ENCODE measurements at places on chromosomes 4 and X.

DNA sequence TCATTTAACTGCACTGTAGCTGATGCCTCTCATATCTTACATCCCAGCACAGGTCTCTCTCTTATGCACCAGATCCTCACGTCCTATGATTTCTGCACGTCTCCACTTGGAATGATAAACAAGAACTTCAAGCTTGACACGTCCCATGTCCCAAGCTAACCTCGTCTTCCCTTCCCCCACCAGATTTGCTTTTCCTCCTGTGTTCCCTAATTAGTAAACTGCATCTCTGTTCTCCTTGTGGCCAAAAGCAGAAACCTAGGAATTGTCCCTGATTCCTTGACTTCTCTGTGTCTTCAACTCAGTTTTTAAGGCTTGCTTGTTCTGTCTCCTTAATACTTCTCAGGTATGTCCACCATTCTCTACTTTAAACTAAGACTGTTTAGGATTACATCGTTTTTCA is 171.9 kb downstream of the BMPR1B start:
- no peak for DNase-seq

DNA sequence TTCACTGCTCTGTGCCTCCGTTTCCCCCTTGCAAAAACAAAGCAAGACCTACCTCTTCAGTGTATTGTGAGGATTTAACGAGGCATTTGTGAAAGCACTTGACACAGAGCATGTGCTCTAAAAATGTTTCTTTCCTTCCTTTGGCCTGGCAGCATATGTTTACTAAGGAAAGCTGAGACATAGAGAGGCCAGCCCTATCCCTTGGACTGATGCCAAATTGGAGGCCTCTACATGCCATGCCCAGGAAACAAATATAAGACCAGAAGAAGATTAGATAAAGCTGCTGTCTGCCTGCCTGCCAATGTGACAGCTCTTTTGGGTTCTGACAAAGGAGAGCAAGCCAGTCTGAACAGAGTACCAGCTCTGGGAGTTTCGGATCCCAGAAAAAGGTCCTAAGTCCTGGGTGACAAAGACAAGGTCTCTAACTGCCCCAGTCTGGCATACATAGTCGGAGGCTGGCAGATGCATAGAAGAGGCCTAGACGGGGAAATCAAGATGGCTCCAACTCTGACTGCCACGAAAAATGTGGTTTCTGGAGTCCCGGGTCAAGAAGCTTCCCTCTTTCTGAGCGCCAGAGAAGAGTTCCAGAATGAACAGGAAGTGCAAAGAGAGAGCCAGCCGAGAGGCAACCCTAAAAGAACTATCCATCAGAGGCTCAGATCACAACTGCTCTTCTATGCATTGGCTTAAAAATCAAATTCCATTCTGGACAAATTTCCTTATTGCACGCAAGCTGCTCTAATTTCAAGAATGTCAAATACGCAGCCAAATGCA is 25.8 kb downstream of the OTUD6A start:
- no peak for DNase-seq

GRCh38 chr4:119598521-119598920 is 30.1 kb downstream of the PDE5A start:
- DNase-seq: no peak

- no peak for DNase-seq
These were observed 198.7 kb upstream of the ADAMTS3 start for GRCh38 chr4:72767618-72768302.

GRCh38 chr4:89640620-89641366 is 196.2 kb downstream of the SNCA start:
- DNase-seq: no peak

GRCh38 chr4:10667701-10668326 is 16.8 kb downstream of the CLNK start:
- no peak for DNase-seq

DNA sequence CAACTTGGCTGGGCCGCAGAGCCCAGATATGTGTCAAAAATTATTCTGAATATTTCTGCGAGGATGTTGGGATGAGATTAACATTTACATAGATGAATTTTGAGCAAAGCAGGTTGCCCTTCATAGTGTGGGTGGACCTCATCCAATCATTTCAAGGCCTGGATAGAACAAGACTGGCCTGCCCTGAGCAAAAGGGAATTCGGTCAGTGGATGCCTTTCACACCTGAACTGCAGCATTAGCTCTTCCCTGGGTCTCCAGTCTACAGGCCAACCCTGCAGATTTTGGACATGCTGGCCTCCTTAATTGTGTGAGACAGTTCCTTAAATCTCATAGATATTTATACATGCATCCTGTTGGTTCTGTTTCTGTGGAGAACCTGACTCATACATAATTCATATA is 32.4 kb upstream of the SLC10A4 start:
- DNase-seq: no peak

GRCh38 chr4:38411092-38411491 is 252.9 kb upstream of the KLF3 start:
- no peak for DNase-seq

DNA sequence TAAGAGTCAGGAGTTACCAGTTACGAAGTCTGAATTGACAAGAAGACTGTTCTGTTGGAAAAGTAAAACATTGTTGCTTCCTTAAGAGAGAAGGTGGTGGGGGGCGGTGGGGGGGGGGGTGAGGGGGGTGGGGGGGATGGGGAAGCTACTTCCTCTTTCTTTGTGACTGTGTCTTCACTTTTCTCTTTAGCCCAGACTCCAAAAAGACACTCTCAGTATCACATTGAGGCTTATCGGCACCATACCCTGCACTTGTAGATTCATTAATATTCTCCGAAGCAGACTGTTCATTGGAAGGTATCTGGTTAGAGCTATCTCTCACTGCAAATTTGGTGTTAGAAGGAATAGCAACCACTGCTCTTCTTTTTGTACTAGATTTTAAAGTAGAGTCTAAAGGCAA is 94.5 kb upstream of the IL13RA1 start:
- no peak for DNase-seq

- DNase-seq: no peak
These were observed 455.0 kb downstream of the ZIC3 start for GRCh38 chrX:138020941-138021340.

GRCh38 chr4:53644607-53645006 is 53.3 kb upstream of the LNX1 start:
- DNase-seq: no peak

DNA sequence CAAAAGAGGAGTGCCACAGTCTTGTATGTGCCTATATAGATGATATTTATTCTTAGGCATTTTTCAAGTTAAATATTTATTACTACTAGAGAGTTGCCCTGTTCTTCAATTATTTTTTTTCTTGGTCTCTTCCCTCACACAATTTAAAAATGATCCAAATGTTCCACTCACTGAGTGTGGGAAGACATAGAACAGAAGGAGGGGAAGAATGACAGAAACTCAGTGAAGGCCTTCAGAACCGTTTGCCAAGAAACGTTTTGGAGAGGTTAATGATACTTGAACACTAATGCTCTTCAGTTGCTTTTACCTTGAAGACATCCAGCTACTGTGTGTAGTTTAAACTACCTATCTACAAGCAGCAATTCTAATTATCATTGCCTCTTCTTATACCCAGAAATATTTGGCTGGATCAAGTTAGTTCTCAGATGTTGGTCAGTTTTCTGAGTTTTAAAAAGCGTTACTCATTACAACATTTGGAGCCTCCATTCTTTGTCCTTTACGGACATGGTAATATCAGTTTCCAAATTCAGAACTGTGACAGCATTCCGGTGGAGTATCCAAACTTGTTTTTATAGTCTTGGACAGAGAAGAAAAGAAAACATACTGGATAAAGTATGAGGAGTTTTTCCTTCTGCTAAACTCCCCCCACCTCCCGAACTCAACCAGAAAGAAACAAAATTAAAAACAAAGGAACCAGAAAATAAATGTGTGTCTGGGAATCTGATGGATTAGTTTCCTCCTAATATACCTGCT is 389.7 kb downstream of the SPRY1 start:
- DNase-seq: no peak

GRCh38 chr4:24646798-24647460 is 62.6 kb upstream of the DHX15 start:
- DNase-seq: no peak

DNA sequence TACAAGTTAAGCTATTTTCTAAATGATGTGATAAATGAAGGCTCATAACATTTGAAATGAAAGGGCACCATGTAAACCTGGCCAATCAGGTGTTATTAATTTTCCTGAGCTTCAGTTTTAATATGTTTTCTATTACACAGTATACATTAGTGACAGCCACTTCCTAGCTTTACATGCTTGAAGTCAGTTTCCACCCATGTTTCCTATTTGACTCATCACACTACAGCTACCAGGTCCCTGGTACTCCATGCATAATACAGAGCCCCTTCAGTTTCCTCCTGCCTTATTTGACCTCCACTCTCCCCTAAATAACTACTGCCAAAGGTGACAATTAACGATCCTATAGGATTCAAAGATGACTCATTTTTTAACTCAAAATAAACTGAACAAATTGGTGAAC is 18.3 kb downstream of the ZNF518B start:
- no peak for DNase-seq

DNA sequence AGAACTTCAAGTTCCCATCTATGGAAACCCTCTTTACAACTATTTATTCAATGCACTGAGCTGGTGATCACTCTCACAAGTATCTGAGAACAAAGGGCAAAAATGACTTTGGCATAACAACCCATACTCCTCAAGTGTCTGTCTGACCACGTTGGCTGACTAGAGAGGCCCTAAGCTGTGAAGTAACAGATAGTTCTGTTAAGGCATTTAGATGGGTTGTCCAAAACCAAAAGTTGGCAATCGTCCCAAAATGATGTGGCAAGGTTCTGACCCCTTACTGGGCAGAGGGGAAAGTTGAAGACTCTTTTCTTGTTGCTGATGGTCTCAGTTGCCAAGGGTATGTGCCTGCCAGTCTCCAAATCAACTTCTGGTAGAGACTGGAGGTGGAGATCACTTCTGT is 524.8 kb downstream of the PPARGC1A start:
- DNase-seq: no peak

DNA sequence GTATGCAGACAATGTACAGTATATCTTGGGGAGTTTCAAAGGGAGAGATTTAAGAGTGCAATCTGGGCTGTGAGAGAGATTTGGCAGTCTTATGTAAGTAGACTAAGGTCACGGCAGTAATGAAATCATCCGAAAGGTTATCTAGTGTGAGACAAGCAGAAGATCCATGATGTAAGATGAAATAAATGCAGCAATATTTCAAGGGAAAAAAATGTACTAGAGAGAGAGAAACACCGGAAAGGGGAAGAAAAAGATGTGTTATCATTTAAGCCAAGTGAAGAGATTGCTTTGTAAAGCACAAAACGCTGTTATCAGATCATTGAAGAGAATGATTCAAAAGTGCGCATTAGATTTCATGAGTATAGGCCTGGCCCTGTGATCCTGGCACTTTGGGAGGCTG is 88.4 kb upstream of the GUCY1A1 start:
- no peak for DNase-seq

- DNase-seq: no peak
These were observed 415 bp downstream of the SHISA3 start for GRCh38 chr4:42397635-42398170.

DNA sequence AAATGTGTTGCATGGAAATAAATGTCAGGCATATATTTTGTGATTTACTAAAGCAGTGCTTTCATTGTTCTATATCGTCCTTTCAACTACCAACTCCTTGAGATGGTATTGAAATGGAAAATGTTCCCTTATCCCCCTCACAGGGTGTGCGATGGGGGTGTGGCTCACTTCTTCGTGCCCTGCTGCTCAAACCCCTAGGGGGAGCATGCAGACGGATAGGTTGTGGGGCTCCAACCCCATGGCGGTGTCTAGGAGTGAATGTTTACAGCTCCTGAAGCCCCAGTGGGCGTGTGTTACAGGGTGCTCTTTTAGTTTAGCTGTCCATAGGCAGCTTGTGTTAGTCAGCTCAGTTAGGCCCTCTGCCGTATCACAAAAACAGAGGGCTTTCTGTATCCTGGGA is 287.7 kb upstream of the EMCN start:
- no peak for DNase-seq

DNA sequence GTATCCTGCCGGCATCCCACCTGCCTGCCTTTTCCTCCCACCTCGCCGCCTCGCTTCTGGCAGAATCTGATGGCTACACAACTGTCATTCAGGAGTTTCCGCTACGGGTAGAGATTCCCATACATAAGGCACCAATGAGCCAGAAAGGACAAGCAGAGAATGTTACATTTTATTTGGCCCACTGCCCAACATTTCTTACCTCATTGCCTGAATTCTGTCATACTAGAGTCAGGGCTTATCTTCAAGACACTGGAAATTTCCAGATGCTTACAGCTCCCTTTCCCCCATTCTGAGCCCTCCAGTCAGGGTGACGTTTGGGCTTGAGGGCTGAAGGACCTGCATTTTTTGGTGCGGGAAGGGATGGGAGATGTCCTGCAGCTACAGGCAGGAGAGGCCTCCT is 113.0 kb downstream of the NHS start:
- DNase-seq: no peak

- DNase-seq: no peak
These were observed 1.1 kb downstream of the GABRA2 start for GRCh38 chr4:46388857-46389256.

DNA sequence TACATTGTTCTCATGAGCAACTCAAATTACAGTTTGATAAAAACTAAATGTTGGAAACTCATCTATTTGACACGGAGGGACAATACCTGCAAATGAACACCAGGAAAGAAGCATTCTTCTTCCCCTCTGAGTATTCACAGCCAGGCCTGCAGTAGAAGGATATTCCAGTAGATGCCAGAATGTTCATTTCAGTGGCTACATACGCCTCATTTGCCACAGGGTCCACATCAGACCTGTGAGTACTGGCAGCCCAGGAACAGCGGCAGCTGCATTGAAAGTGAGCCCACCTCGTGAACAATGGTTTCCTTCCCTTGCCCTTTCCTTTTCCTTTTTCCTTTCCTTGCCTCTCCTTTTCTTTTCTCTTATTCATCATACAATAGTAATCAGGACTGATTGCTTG is 81.1 kb upstream of the NEIL3 start:
- DNase-seq: no peak

DNA sequence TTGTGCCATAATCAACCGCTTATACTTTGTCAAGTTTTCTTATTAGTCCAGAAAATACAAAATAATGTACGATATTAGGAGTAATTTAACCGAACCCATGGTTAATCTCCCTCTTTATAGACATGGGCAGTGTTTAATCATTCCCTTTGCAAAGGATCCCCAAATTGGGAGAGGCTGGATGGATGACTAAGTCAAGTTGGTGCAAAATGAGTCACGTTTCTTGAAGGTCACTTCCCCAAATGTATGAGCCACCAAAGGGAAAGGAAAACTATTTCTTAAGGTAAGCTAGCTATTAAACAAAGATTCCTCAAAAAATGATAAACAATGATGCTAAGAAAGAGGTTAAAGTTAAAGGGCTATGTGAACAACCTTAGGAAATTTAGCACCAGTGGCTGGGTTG is 17.5 kb downstream of the MAML3 start:
- DNase-seq: no peak
